ENCODE measurements at places on chromosomes 7 and 10.

DNA sequence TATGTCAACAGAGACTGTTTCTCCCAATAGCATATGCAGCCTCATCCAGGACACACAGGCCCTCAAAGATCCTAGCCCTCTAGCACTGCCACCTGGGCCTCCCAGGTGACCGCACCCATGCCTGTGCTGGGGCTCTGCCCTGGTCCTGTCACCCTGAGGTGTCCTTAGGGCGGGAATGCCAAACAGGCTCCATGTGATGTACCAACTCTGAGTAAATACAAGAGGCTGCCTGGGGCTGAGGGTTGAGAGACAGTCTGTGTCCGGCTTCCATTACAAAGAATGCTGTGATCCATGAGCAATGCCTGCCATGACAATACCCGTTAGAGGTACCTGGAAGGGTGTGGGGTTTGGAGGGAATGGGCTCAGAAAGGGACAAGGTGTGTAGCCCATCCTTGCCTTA, 83.0 kb upstream of the KAT6B start:
- DNase-seq = no peak

GRCh38 chr10:91077549-91078071, 142.9 kb upstream of the PCGF5 start:
- no peak for DNase-seq

- DNase-seq = no peak
Measured at GRCh38 chr7:26549281-26549944, 257.8 kb downstream of the SNX10 start.

- DNase-seq = no peak
Measured at GRCh38 chr10:50894312-50894711, 8.9 kb upstream of the A1CF start.

GRCh38 chr10:14645239-14645960, 129.3 kb downstream of the FAM107B start:
- no peak for DNase-seq

- no peak for DNase-seq
Measured at GRCh38 chr10:68469838-68470237, 1.9 kb downstream of the DNA2 start.

DNA sequence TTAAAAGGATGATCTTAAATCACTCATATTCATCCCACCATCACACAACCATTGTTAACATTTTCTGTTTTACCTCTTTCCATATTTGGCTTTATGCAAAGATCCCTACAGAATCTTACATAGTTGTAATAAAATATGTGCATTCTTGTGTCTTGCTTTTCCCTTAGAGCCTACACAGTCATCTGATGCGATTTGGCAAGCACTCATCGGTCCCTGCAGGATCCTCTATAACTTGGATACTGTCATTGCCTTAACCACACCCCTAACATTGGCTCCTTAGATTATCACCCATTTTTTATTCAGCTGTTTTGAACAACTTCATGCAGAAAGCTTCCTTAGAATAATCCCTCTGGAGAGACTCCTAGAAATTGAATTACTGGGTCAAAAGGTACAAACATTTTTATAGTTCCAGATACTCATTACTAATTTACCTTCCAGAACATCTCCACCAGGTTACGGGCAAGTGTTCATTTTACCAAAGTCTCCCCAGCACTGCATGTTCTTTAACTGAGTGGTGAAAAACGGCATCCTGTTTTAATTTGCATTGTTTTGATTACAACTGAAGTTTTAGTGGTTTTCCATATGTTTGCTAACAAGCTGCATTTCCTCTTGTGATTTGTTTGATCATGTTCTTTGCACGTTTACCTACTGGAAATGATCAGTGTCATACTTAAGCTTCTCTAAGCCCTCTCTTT, 268.3 kb downstream of the GRID1 start:
- no peak for DNase-seq

DNA sequence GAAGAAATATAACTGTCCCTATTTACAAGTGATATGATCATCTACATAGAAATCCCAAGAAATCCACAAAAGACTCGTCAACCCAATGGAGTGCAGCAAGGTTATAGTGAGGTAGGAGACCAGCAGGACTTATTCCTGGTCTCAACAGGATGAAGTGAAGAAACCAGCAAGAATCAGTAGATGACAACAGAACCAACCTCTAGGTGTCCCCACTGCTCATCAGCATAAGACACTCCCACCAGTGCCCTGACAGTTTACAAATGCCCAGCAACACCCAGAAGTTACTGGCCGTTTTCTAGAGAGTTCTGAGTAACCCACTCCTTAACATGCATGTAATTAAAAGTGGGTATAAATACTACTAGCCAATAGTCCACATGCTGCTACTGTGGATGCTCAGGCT, 470.5 kb upstream of the LRRTM3 start:
- no peak for DNase-seq

GRCh38 chr7:107355616-107356015, 114.2 kb upstream of the GPR22 start:
- no peak for DNase-seq

DNA sequence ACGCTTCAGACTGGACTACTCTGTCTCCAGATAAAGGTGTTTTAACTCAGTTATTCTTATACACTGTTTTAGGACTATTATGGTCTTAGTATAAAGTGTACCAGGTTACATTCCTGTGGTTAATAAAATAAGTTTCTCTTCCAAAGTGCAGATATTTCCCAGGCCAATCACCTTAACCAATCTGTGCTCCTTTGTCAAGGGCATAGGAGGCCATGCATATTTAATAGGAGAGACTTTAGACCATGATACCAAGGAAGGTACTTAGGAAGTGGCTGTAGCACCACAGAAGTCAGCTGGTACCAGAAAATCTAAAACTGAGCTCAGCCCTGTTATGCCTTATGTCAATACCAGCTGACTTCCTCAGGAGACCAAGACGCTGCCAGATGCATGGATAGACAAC, 226.5 kb upstream of the TMEM72 start:
- no peak for DNase-seq

DNA sequence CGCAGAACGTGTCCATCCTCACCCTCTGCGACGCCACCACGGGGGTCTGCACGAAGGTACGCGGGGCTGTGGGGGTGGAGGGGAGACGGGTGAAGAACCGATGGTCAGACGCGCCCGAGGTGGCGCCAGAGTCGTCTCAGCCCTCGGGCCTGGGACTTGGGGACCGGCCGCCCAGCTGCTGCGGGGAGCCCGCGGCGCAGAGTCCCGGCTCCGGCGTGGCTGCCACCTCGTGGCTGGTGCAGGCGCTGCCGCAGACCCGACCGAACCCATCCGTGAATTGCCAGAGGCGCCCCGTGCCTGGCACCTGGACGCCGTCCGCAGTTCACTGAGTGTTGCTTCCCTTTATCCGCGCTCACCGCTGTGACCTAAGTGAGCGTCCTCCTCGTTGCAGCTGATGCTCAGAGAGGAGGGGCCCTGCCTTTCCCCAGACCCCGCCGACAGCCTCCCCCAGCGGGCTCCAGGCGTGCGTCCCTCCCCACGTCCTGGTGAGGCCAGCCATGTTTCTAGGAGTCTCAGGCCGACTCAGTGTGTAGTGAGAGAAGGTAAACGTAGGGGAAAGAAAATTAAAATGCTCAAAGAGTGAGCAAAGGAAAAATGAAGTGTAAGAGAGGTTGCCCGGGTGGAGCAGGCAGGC, 208.7 kb downstream of the PAXIP1 start:
- DNase-seq = no peak

DNA sequence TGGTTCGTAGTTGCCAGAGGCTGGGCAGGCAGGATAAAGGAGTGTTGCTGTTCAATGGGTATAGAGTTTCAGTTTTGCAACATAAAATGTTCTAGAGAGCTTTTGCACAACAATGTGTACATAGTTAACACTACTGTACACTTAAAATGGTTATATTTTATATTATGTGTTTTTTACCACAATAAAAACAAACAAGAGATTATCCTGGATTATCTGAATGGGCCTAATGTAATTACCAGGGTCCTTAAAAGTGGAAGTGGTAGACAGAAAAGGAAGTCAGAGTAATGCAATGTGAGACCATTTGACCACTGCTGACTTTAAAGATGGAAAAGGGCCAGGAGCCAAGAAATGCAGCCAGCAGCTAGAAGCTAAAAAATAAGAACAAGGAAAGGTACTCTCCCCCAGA, 159.7 kb downstream of the SGMS1 start:
- DNase-seq = no peak

GRCh38 chr7:119177863-119178262, 953.4 kb downstream of the ANKRD7 start:
- DNase-seq = no peak

DNA sequence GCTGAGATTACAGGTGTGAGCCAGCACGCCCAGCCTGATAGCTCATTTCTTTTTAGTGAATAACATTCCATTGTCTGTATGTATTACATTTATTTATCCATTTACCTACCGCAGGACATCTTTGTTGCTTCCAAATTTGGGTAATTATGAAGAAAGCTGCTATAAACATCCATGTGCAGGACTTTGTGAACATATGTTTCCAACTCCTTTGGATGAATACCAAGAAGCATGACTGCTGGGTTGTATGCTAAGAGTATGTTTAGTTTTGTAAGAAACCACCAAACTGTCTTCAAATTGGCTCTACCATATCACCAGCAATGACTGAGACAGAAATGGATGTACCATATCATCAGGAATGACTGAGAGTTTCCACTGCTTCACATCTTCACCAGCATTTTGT, 200.2 kb upstream of the TMEM196 start:
- DNase-seq = no peak

DNA sequence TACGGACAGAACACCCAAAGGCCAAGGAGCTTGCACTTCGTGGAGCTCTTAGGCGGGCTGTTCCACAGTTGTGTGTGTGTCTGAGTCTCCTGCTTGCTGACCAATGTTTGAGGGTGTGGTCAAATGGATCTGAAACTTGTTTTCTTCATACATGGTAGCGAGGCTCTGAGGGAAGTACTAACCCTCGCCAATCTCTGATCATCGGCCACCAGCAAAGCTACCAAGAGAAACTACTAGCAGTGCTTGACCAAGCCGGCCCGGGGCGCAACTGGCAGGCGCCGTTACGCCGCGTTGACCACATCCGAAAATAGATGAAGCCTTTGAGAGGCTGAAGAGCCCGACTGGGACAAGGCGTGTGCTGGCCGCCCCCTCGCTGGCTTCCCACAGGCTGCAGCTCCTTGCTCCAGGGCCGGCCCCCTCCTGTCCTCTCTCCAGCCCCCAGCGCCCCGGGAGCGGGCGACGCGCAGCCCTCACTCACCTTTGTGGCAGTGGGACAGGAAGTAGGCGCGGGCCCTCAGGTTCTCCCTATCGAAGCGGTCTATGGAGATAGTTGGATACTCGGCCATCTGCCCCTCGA, 384 bp downstream of the DCLRE1C start:
- no peak for DNase-seq

DNA sequence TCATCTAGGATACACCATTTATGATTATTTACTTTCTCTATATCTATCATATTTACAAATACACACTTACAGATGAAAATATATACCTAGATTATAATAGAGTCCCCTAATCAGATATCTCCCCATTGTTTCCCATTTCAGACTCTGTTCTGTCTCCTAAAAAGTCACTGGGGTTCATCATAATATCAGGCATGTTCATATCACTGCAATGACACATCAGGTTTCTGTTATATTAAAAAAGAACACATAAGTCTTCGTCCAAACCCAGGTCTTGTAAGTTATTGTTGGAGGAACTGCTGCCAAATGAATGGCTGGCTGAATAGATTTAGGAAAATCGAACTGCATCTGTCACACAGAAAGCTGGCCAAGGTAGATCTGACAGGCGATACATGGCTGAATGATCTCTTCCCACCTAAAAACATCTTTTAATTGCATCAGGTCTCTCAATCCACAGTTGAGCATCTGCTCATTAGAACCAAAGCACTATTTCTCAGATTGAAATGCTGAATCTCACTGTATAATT, 178.7 kb downstream of the CACNA2D1 start:
- no peak for DNase-seq

- no peak for DNase-seq
Measured at GRCh38 chr10:111756217-111757061, 427.1 kb downstream of the GPAM start.

DNA sequence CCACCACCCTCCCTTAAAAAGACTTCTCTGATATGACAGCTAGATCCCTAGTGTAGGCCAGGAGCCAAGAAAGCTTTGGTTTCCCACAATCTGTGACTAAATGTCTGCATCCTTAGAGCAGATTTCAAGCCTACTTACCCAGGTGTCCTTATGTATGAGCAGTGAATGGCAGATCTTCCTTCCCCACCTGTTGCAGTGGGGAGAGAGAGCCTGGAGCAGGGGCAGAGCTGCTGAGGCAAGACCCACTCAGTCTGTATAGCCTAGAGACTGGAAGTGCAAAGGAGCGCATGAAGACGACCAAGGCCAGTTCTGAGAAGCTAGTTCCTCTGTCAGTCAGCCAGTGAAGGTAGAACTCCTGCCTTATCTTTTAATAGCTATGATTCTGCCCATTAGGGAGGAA, 180.1 kb downstream of the GRM3 start:
- DNase-seq = no peak

- DNase-seq = no peak
Measured at GRCh38 chr7:88254721-88255424, 35.0 kb upstream of the SRI start.

DNA sequence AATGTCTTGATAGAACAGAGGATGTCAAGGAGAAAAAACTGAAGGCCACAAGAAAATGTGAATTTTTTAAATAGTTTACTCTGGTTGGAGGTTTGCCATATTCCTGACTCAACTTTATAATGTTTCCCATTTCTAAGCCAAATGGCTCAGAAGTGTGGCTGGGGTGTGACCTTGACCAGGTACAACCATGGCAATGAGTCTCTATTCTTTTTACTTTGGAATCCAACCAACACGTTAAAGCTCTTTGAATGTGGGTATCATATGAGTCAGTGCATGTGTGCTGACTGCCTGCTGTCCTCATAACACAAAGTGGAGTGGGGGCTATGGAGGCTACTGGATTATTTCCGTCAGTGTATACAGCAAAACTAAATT, 33.5 kb upstream of the DLD start:
- no peak for DNase-seq

DNA sequence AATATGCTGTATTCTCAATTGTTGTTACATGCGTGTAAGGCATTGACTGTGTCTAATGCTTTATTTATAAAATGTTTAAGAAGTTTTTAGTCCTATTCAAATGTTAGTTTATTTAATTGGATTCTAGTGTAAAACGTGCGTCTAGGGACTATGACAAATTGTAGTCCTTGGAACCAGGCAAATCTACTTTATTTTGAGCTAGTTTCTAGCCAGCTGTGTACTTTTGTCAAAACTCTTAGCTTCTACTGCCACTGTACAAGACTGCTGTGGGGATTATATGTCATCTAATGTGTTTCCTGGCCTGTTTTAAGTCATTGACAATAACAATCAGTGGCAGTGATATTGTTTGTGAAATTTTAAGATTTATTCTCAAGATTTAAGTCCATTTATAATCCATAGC, 220.5 kb upstream of the SEMA3D start:
- DNase-seq = no peak

Data from activated T-helper 9 cell treated with anti-CD3 and anti-CD28 coated beads, Interleukin-2, amount 50 U/mL, for 16 hours (primary cell).